Stimulated activated CD8-positive, alpha-beta memory T cell treated with anti-CD3 and anti-CD28 coated beads, Interleukin-15, amount 100 ng/mL, for 24 hours (primary cell): ENCODE measurements at places on chromosomes 12 and 14.

GRCh38 chr12:123238961-123239360 is 5.7 kb downstream of the MTRFR start:
- DNase-seq = no peak

DNA sequence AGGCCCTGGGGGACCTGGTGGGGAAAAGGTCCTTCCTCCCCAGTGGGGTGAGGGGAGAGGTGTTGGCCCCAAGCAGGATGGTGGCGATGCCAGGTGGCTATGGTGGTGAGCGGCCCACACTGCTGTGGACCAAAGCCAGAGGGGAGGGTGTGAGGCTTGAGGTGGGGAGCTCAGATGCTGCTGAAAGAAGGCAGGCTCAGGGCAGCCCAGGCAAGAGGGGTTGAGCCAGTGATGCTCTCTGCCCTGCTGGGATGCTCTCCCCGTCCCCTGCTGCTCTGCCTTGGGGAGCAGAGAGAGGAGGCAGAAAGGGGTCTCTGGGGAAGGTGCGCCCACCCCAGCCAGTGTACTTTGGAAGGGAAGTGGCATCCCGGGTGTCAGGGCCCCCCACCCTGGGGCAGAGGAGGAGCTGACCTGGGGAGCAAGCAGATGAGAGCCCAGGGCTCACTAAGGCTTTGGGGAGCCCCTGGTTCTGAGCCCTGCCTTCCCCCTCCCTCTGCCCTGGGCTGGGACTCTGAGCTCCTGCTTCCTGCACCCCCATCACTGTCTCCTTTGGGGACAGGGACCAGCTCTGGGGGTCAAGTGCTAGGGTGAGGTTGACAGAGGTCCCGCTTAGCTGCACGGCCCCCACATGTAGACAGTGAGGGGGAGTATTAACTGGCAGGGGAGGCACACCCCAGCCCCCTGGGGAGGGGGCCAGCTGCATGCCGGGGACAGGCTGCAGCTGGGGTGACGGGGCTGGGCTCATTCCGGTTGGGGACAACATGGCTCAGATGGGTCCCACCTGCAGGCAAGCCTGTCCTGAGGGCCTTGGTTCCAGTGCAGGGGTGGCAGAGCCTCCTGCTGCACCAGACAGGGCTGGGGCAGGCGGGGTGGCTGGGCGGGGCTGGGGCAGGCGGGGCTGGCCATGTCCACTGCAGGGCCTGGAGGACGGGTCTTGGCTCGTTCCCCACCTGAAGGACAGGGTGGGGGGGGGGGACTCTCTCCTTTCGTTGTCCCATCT is 124.4 kb downstream of the KIF26A start:
- no peak for DNase-seq

DNA sequence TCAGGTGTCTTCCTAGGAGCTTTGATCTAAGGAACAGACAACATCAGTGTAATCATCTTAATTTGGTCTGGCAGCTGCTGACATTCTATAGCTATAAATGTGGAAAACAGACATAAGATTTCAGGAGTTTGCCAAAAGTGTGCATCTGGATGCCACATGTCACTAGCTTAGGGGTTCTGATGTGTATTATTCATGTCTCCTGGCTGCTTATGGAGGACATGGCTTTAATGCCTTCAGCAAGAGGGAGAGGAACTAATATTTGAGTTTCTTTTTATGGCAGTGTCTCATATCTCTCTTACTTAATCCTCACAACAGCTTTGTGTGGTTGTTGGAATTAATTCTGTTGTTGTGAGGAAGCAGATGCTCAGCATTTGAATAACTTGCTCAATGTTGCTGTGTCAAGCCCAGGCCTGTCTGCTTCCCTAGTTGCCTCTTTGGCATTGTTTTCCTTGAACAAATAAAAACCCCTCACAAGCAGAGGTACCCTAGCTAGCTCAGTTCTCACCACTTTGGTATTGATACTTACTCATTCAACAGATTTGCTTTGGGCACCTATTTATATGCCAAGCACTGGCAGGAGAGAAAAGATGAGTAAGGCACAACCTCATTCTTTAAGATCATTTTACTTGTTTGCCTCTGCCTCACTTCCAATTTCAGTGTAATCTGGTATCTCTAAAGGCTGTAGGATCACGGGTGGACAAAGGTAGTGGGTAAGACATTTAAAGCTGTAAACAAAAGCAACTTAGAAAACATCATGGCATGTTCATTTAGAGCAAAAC is 39.8 kb upstream of the EID3 start:
- no peak for DNase-seq

DNA sequence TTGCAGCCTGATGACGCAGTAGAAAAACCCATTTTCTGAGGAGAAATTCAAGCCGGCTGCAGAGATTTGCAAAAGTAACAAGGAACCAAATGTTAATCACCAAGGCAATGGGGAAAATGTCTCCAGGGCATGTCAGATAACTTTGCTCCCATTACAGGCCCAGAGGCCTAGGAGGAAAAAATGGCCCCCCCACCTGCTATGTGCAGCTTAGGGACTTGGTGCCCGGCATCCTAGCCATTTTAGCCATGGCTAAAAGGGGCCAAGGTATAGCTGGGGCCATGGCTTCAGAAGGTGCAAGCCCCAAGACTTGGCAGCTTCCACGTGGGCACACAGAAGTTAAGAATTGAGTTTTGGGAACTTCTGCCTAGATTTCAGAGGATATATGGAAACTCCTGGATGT is 351.9 kb downstream of the RGS6 start:
- DNase-seq = no peak

- DNase-seq = no peak
These were observed 17.0 kb upstream of the C14orf180 start for GRCh38 chr14:104562606-104563005.

DNA sequence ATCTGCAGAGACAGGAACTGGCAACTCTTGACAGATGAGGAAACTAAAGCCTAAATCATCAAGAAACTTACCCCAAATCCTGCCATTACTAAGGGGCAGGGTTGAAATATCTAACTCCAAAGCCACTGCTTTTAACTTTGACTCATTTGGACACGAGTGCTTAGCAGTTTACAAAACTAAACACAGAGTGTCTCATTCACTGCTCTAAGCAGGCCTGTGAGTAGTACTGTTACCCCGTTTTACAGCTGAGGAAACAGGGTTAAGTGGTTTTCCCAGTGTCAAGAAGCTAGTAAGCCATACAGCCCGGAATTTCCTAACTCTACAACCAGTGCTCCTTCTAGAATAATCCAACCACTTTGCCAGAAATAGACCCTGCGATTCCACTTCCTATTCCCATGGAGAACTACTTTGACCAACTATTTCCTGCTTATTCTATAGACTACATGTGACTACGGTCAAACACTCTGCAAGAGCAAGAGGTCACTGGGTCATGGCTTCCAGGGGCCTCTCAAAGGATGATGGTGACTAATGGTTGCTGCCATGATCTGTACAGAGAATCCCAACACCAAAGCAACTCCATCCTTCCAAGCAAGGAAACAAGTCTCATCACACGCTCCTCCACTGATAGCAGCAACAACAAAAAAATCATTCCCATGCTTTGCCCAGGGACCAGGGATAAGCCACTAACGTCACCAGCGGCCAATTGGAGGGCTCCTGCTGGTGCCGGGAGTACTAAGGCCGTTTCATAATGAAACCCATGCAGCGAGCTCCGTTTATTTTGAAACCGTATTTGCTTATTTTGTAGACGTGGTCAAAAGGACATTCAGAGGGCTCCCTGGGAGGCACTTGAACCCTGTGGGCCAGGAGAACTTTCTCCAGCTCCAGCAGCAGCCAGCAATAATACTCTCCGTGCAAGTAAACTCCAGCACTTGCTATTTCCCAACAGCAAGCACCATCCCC is 56.3 kb downstream of the NUAK1 start:
- no peak for DNase-seq

DNA sequence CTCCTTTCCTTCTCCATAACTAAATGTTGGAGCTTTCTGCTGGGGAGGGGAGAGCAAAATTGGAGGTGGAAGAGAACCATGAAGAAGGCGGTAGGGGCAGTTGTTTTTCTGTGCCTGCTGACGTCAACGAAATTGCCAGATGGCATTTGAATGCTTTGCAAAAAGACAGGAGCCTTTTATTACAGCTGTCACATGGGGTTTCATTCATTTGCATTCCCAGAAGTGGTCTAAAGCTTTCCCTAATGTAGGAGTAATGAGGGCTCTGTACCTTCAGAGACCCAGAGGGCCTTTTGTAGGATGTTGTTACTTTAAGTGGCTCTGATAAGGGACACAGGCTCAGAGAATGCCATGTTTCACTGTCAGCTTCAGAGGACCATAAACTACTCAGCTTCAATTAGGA is 107.1 kb upstream of the SLCO1C1 start:
- no peak for DNase-seq

GRCh38 chr14:76643887-76644286 is 117.4 kb upstream of the VASH1 start:
- DNase-seq = no peak

- no peak for DNase-seq
These were observed 24.5 kb downstream of the PDZRN4 start for GRCh38 chr12:41212625-41213024.

DNA sequence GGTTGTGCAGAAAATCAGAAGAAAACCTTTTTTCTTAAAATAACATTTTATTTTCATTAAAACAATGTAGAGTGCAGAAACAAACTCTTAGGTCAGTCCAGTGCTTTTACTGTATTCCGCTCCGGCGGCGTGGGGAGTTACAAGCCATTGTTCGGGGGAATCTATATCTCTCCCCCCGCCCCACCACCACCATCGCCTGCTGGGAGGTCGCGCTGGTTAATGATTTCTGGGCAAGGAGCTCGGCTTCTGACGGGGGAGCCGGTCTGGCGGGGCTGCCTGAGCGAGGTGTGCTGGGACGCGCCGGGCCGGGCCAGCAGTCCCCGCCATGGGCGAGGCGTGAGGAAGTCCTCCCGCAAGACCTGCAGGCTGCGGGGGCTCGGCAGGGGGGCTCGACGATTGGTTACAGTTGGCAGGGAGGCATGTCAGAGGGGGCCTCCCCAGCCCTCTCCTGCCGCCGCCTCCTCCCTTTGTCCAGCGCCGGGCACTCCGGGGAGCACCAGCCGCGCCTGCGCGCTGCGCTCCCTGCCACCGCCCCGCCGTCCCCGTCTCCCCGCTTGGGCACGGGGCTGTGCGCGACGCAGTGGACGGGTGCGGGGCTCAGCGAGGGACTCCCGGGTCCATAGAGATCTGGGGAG is 1.0 kb upstream of the DUSP6 start:
- peak; percentile 10 for DNase-seq

DNA sequence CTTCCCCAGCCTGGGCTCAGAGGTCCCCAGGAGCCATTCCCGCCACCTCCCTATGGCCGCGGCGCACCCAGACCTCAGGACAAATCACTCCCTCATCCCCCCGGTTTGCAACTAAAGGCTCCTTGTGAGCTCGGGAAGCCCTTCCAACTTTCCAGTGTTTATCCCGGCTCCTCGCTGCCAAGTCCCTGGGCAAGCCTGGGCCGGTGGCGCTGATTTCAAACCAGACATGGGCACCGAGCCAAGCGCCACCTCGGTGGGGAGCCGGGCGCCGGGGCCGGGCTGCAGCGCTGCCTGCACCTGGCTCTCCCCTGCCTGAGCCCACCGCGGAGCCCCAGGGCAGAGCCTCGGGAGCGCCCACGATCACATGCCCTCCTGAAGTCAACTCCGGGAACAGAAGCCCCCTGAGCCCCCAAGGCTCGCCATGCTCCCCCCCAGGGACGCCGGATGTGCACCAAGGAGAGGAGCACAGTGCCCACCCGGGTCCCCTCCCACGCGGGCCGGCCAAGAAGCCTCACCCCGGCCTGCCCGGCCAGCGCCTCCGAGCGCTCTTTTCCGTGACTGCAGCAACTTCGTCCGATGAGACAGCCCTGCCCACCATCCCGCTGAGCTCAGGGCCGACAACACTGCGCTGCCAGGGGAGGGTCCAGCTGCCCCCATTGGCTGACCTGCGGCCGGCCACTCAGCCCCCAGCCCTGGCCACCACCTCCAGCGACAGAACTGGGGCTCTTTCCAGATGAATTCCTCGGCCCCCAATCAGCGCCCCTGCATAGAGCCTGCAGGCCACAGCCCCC is 50.0 kb downstream of the NCOR2 start:
- DNase-seq = no peak

DNA sequence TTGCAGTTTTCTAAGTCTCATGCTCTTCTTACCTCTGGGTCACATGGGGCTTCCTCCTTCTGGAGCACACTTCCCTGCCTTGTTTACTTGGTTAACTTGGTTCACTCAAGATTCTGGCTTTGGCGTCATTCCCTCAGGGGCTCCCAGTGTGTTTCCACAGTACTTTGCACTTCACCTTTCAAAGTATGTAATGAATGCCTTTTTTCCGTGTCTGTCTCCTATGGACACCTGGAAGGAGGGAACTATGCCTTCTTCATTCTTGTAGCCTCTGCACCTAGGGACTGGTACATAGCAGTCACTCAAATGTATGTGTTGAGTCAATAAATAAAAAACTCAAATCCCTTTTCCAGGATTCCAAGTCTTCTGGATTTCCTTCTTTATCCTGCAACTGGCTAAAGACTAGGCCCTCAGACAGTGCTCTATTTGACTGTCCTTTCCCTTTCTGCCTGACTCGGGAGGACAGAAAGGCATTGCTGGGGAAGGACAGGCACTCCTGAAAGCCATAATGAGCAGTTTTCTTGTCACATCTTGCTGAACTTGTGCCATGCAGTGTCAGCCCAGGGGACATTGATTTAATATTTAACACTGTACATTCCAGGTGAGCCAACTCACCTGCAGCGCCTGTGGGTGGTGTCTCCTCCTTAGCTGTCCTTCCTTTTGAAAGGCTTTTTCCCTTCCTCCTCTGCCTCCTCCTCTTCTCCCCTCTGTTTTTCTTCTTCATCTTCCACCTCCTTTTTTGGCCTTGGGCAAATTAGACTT is 12.8 kb downstream of the MYRFL start:
- DNase-seq = no peak

DNA sequence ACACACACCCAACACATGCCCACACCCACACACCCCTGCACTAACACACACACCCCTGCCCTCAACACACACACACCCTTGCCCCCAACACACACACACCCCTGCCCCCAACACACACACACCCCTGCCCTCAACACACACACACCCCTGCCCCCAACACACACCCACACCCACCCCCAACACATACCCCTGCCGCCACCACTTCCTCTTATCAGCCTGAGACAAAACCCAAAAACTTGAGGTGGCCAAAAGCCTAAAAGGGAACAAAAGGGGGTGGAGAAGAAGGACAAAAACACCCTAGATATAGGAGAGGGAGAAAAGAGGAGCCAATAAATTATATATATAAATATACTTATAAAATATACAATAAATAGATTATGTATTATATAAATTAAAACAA is 9.1 kb upstream of the DEGS2 start:
- no peak for DNase-seq

- no peak for DNase-seq
These were observed 55.8 kb downstream of the ARID2 start for GRCh38 chr12:45785315-45785714.

DNA sequence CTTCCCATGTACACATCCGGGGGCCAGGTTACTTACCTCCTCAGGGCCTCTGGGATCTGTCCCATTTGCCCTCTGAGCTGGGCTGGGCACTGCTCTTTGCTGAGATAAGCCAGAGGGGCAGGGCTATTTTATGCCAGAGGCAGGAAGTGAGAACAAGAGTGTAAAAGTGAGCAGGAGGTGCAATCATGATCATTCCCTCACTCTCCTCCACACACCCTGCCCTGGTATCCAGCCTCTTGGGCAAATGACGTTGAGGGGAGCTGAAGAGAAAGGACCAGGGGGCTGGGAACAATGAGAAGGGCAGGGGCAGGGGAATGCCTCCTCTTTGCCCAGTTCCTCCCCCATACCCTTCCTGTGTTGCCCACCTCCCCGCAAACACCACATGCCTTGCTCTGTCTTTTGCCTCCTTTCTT is 4.2 kb downstream of the LPAR5 start:
- no peak for DNase-seq
